Mammary microvascular endothelial cell (primary cell): ENCODE measurements at places on chromosomes 2 and 18. TPM values are rescaled to one million over a fixed set of nuclear protein-coding genes. Genes with fewer than 3 reads are reported as not detected.

Gene UGT1A6
- not detected in 2 replicates for total RNA-seq

Gene TUBB8B
- total RNA-seq = not detected in 2 replicates

Gene POTEC
- total RNA-seq = not detected in 2 replicates

Gene NLRC4
- total RNA-seq = not detected in 2 replicates

Gene ZDBF2
- total RNA-seq = 2.4 and 3.0 TPM in 2 replicates

Gene SLC38A11
- total RNA-seq = not detected in 2 replicates

Gene FABP1
- not detected in 2 replicates for total RNA-seq

Gene GNLY
- not detected in 2 replicates for total RNA-seq

Gene RIOK3
- 45.0 and 49.8 TPM in 2 replicates for total RNA-seq

Gene GNAL
- 0.05 TPM in 1 of 2 replicates, not detected in the other for total RNA-seq

Gene C2orf92
- total RNA-seq = 0.54 TPM in 1 of 2 replicates, not detected in the other

Gene ANKRD23
- total RNA-seq = 0.20 TPM in 1 of 2 replicates, not detected in the other

Gene ANO7
- 1.1 and 1.8 TPM in 2 replicates for total RNA-seq

Gene CPO
- not detected in 2 replicates for total RNA-seq

Gene CCDC178
- 8.2 and 8.5 TPM in 2 replicates for total RNA-seq

Gene NT5DC4
- not detected in 2 replicates for total RNA-seq

Gene SKOR2
- not detected in 2 replicates for total RNA-seq

Gene APOB
- under 0.01 TPM in 2 replicates for total RNA-seq

Gene EIF4E2
- 78.0 and 88.3 TPM in 2 replicates for total RNA-seq
